ENCODE measurements at places on chromosomes 5 and 9.

DNA sequence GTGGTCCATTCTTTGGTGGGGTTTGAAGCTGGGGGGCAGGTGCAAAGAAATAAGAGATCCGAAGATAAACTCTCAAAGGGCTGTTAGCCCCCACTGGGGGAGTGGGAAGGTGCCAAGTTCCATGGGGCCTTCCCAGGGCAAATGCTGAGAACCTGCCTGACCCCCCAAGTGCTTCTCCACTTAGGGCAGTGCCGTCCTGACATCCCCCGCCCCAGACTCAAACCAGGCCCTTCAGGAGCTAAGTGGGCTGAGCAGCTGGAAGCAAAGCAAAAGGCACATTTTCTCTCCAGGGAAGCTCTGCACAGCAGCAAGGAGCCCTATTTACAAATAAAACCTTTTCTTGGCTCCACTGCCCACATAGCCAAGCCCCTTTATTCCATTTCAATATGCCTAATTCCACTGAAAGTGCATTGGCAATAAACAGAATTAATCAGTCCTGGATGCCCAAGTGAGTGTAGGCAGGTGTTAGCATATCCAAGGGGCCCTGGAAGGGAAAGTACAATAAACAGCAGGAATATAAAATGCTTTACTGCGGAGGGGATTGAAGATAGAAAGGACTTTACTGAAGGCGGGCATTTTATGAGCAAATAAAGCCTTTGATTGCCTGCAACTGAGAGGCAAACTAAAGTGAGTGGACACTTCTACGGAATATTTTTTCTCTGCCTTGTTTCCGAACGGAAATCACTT lies 44.6 kb downstream of the WHRN start:
- DNase-seq = no peak

- no peak for DNase-seq
Observed at GRCh38 chr9:70468291-70468690, 53.8 kb upstream of the KLF9 start.

- no peak for DNase-seq
Observed at GRCh38 chr5:5880077-5880763, 457.7 kb downstream of the ICE1 start.

DNA sequence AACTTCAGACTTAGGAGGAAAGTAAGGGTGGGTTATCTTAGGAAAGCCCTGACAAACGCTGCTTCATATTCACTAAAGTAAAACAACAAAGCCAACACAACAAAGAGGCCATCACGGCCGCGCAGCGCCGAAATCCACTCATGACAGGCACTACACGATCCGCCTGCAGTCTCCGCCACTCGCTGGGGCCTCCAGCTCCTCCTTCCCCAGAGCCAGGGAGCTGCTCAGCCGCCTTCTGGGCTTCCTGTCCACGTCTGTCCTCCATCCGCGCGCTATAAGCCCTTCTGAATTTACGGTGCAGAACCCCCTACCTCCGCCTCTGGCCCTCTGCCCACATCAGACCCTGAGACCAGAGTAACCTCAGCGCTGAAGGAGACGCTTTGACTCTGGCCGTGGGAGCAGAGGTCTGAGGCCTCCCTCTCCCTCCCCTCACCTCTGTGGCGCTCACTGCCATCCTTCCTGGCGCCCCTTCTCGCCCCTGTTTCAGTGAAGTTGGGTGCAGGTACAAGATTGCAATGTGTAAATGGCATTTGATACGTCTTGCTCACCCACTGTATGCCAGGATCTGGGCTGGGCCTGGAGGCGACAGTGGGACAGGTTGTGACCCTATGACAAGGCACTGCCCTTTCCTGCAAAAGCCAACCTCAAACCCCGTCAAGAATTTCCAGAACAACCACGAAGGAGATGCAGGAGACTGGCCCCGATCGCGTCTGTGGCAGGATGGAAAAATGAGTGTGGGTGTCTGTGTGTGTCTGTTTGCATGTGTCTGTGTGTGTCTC lies 74.9 kb upstream of the PHYKPL start:
- no peak for DNase-seq

DNA sequence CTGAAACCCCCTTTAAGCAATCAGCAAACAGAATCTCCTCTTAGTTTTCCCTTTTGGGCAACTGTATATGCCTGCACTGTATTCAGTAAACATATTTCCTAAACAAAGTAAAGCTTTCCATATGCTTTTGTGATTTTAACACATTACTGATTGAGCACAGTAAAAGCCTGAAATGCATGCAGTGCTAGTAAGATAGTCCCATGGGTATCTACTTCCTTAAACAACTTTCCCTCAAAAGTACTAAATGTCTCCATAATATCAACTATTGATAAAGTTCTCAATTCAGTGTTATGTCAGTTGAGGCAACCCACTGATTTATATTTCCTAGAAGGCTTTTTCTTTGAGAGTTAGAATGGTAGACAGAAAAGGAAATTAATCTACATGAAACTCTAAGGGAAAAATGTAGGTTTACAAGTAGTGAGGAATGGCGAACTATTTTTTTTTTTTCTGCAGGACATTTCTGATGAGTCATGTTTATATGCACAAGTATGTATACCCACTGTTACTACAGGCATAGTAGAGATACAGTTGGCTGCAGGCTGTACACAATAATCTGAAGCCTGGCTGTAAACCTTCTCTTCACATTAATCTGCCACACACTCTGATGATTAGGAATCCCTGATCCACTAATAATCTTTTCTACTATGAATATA lies 31.2 kb upstream of the CEP120 start:
- DNase-seq = no peak

GRCh38 chr9:134215420-134215698 lies 51.0 kb upstream of the RNU6ATAC start:
- DNase-seq = no peak

GRCh38 chr5:93911609-93912008 lies 170.2 kb upstream of the POU5F2 start:
- DNase-seq = no peak

DNA sequence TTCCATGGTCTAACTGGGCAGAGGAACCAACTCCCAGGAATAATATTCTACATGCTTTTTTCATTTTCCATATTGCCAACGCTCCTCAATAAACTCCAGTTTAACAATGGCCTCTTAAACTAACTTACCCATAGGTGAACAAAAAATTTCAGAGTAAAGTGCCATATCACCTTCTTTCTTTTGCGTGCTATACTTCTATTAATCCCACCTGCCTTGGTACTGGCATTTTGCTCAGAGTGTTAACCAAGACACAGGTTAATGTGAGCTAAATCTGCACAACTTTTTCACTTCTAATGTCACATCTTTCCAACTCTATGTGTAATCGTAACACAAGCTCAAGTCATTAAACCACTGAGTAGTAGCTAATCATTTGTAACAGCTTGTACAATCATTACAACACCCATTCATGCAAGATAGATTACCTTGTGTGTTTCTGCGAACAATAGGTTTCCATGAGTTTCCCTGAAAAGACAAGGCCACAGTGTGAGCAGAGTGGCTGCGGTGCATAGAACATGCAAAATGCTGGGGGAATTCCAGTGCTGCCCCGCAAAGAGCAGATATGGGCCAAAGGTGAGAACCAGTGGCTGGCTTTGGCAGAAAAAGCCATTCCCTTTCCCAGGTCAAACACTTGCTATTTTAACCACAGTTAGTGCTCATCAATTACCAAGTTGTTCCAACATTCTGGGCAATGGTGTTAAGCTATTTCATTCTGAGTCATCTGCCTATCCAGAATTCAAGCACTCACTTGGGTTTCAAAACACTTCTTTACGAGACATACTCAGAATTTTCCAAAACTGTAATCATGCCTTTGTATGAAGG lies 42.8 kb downstream of the TIMD4 start:
- peak; percentile 50 for DNase-seq

- DNase-seq = no peak
Observed at GRCh38 chr5:115325296-115325959, 29.0 kb upstream of the CCDC112 start.

DNA sequence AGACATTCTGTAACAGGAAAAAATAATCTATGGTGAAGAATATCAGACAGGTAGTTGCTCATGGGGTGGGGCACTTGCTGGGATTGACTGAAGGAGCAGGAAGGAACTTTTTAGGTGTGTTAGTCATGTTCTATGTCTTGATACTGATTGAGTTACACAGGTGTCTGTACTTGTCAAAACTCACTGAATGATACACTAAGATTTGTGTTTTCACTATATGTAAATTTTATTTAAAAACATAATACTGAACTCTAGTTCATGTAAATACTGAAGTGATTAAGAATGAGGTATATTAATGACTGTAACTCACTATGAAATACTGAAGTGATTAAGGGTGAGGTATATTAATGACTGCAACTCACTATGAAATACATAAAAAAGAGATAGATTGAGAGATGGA lies 28.5 kb downstream of the IL6ST start:
- DNase-seq = no peak

GRCh38 chr5:156414391-156414790 lies 87.4 kb downstream of the SGCD start:
- no peak for DNase-seq

- no peak for DNase-seq
Observed at GRCh38 chr5:14362491-14362890, 219.1 kb upstream of the OTULINL start.

GRCh38 chr5:163566678-163567077 lies 61.3 kb downstream of the MAT2B start:
- DNase-seq = no peak

DNA sequence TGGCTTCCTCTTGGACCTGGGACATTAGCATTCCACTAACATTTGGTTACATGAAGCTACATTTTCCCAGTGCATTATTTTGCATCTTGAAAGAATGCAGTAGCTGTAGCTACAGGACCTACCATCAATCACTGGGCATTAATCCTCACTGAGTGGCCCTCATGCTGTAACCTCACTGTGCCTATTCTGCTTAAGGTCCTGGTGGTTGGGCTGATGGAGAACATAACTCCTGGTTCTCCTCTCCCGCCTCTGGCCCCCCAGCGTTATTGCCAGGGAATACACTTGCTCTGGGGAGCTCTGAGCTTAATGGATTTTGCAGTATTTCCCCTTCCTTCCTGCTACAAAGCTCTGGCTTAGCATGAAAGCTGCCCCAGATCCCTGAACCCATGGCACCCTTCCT lies 111.5 kb upstream of the EQTN start:
- no peak for DNase-seq

- DNase-seq = no peak
Observed at GRCh38 chr9:124004593-124004992, 7.0 kb upstream of the LHX2 start.

GRCh38 chr5:2486373-2486772 lies 265.1 kb downstream of the IRX2 start:
- DNase-seq = no peak

- no peak for DNase-seq
Observed at GRCh38 chr9:106120071-106120470, 425.7 kb downstream of the TMEM38B start.

DNA sequence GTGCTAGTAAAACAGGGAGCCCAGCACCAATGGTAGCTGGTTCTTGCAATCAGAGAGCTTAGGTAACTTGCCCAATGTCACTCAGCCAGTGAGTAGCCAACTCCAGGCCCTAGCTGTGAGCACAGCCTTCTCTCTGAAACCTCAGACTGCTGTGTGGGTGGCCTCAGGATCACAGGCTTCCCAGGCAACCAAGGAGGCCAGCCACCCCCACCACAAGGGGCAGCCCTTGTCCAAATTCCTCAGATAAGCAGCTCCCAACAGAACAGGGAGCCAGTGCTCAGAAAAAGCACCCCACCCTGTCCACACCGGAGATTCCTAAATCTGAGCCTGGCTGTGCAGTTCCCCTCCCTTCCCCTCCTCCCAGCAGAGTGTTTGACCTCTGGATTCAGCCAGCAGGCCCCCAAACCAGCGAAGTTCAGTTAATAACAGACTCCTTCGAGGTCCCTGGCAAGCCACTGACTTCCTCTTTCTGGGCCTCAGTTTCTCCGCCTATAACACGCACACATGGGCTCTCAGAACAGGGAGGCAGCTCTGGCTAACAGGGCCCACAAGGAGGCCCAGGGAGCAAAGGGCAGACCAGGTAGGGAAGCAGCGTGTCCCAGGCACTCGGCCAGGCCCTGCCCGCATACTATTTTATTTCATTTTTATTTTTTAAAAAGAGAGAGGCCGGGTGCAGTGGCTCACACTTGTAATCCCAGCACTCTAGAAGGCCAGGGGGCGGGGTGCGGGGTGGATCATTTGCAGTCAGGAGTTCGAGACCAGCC lies 2.7 kb downstream of the EEIG1 start:
- no peak for DNase-seq

DNA sequence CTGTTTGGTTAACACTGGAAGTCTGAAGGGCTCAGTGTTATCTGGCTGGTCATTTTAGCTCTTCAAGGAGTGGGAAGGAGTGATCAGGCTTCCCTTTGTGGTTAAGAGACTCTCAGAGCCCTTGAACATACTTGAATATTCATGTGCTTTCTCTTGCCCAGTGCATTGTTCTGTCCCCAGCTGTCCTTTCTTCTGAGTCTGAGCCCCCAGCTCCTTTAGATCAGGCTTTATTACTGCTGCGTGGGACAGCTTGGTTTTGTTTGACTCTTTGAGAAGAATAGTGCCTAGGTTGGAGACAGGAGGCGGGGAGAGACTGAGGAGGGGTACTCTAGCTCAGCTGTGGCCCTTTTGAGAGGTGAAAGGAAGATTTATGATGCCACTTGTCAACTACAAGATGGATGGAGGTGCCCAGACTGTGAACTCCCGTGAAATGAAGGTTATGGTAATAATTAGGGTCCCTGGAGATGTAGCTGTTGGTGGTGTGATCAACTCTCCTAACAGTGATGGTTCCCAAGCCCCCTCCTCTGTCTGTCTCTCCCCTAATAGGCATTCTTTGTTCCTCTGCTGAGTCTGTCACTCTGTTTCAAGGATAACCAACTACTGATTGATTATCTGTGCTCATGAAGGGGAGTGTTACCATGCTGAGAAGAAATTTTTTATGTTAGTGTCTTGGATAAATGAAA lies 83.1 kb upstream of the GLRA1 start:
- no peak for DNase-seq

GRCh38 chr9:93187047-93187446 lies 3.1 kb downstream of the WNK2 start:
- DNase-seq = no peak

DNA sequence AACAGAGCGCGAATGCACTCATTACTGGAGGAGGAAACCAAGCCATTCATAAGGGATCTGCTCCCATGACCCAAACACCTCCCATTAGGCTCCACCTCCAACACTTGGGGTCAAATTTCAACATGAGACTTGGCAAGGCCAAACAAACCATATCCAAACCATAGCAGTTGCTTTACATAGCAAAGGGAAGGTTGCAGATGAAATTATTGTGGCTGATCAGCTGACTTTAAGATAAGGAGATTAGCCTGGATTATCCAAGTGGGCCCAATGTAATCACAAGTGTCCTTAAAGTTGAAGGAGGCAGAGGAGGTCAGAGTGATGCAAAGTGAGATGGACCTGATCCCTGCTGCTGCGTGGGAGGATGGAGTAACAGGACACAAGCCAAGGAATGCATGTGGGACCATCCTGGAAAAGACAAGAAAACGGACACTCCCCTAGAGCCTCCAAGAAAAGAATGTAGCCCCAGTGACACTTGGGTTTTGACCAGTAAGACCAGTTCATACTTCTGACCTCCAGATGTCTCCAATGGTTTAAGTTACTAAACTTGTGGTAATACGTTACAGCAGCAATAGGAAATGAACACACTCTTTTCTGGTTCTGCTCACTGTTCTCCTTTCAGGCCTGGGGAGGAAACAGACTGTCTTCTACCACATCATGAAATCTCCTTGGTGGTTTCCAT lies 167.3 kb downstream of the GNAQ start:
- DNase-seq = no peak

- DNase-seq = no peak
Observed at GRCh38 chr9:128118971-128119665, 8.4 kb downstream of the PTGES2 start.

- no peak for DNase-seq
Observed at GRCh38 chr5:142408981-142409481, 84.2 kb upstream of the SPRY4 start.

Data from activated CD4-positive, alpha-beta T cell treated with anti-CD3 and anti-CD28 coated beads for 24 hours (primary cell).